ENCODE measurements at places on chromosomes 3 and 15.
A peak's percentile ranks its signal among the peaks of the same experiment; 100 is the strongest.

DNA sequence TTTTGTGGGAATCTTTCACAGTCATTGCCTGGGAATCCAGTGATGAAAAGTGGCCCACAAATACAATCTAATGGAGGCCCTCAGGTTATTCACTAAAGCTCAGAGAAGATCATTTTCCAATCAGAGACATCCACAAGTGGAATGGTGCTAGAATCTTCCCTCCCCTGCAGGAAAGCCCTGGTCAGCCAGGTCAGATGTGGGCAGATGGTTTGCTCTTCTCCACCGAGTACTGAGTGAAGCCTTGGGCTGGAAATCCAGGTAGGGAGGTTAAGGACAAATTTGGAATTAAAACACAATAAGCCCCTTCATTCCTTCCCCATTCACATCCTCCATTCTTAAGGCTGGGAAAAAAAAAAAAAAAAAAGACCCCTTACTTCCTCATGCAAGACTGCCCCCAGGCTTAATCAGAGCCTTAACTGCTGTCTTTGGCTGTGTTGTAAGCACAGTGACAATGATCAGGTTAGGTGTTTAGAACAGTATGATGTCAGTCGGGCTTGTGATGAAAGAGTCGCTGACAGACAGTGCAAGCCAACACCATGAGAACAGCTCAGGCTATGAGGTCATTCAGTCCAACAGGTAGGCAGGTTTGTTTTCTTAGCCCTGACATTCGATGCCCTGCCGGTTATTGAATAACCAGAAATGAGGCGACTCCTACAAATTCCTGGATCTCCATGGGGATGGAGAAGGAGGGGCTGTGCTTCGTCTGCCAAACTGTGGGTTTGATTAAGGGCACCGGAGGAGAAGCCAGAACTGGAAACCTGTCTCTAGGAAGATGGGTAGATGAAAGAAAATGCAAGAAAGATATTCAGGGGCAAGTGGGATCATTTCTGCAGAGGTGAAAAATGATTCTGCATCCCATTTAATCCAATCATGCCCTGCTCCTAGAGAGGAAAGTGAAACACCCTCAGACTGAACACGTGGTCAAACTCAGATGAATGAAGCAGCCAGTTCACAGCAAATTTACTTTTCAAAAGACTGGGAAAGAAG lies 23.5 kb upstream of the HES1 start:
- no peak for DNase-seq

DNA sequence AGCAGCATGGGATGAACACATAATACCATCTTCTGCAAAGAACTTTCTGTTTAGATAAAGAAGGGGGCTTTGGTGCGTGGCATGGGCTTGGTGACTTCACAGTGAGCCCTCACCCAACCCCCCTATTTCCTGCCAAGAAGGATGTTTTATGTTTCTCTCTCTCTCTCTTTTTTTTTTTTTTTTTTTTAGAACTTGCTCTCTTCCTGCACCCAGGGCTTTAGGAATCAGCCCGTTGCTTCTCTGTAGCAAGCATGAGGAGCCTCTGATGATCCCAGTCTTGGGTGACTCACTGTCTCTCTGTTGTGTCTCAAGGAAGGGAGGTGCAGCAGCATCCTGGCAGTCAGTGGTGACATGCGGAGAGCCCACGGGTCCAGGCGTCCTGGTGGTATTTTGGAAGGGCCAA lies 49.1 kb downstream of the CCK start:
- peak; percentile 61 for DNase-seq

- DNase-seq: peak; percentile 95
Observed at GRCh38 chr3:5727743-5728484, 540.4 kb downstream of the EDEM1 start.

DNA sequence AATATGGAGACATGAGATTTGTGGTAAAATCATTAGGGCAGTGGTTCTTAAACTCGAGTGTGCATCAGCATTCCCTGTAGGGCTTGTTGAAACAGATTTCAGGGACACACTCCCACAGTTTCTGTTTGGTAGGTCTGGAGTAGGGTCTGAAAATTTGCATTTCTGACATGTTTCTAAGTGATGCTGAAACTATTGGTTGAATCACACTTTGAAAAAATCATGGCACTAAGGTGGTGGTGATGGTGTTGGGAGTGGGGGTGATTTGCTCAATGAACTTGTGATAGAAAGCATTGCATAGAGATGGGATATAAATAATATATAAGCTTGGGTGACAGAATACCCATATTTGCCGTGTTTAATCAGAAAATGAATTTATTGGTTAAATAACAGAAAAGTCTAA lies 11.3 kb downstream of the MITF start:
- DNase-seq: no peak

DNA sequence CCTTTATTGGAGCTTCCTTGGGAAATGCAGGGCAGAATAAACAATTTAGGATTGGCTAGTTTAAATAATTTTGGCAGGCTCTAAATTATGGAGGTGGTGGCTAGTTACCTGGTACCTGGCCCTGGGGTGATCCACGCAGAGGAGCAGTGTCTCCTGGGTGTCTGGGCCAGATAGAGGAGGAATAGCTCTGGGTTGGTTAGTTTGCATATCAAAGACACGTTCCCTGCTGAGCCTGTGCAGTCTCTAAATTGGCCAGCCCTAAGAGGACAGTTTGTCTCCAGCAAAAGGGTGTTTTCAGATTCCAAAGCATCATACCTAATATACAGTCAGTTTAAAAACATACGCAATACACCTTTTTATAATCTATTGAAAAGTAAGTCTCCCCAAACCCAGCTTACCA lies 333.3 kb upstream of the TPM1 start:
- no peak for DNase-seq

DNA sequence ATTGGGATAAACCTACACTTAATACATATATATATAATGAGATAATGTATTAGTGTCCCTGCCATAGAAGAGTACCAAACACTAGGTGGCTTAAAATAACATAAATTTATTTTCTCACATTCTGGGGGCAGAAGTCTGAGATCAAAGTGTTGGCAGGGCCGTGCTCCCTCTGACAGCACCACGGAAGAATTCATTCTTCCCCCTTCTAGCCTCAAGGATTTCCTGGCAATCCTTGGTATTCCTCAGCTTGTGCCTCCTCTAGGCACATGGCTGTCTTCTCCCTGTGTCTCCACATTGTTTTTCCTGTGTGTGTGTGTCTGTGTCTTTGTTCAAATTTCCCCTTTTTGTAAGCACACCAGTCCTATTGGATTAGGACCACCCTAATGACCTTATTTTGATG lies 115.2 kb upstream of the AGBL1 start:
- peak; percentile 29 for DNase-seq
